Calu3 (cell line): ENCODE measurements at places on chromosomes 7 and 10. TPM values are rescaled to one million over a fixed set of nuclear protein-coding genes. Genes with fewer than 3 reads are reported as not detected.

DNA sequence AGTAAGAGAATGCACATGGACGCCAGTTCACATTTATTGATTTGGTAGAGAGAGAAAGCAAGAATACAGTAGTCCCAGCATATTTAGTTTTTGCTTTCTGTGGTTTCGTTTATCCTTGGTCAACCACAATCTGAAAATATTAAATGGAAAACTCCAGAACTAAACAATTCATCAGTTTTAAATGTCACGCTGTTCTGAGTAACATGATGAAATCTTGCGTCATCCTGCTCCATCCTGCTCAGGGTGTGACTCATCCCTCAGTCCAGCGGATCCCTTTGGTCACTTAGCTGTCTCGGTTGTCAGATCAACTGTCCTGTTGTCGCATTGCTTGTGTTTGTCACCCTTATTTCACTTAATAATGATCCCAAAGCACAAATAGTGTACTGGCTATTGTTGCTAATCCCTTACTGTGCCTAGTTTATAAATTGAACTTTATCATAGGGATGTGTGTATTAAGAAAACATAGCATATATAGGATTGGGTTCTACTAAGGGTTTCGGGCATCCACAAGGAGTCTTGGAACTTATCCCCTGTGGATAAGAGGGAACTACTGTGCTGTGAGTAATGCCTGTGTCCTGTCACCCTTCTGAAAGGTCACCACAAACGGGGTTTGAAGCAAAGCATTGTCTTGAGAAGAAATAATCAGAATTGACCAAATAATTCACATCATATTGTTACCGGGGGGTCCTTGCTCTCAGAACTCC, 73.6 kb downstream of the OTUD1 start:
- H3K4me3 ChIP-seq: peak overlapping the region; percentile 15
- peaks cover 5% of the 10 kb centered on the region for H3K36me3 ChIP-seq
- peak overlapping the region; percentile 93 for H3K27ac ChIP-seq
- peaks cover 34% of the 10 kb centered on the region for H3K4me1 ChIP-seq
- DNase-seq: peak; percentile 44

DNA sequence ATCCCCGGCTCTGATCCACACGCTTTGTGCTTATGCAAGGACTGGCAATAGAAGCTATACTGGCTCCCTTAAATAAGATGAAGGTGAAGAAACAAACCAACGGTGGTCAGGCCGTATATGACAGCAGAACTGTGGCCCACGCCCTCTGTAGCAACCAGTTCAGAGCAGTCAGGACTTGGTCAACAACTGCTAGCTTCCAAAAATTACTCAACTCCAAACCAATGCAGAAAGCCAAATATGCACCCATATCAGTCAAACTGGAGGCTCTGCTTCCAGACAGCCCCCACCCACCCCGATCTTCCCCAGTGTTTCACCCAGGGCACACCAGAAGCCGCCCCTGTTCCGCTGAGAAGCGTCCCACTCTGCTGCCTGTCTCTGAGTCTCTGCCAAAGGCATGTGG, 222.3 kb upstream of the MGMT start:
- no peaks in the 10 kb centered on the region for H3K27me3 ChIP-seq
- no peak overlapping the region for H3K27ac ChIP-seq
- DNase-seq: no peak
- H3K36me3 ChIP-seq: no peaks in the 10 kb centered on the region

- no peak for DNase-seq
- H3K36me3 ChIP-seq: no peaks in the 10 kb centered on the region
- no peak overlapping the region for H3K4me3 ChIP-seq
- no peaks in the 10 kb centered on the region for H3K4me1 ChIP-seq
- H3K27me3 ChIP-seq: peaks cover 73% of the 10 kb centered on the region
Measured at GRCh38 chr7:25282194-25282593, 53.9 kb upstream of the NPVF start.

GRCh38 chr10:99975106-99975829, 34.5 kb downstream of the DNMBP start:
- no peaks in the 10 kb centered on the region for H3K36me3 ChIP-seq
- DNase-seq: no peak
- H3K27ac ChIP-seq: no peak overlapping the region
- H3K4me3 ChIP-seq: no peak overlapping the region
- H3K4me1 ChIP-seq: peaks cover 17% of the 10 kb centered on the region

- H3K36me3 ChIP-seq: peaks cover 9% of the 10 kb centered on the region
- H3K4me3 ChIP-seq: no peak overlapping the region
- no peak overlapping the region for H3K27ac ChIP-seq
- no peaks in the 10 kb centered on the region for H3K4me1 ChIP-seq
Measured at GRCh38 chr7:103093429-103093828, 18.5 kb downstream of the ARMC10 start.

GRCh38 chr10:61635932-61636331, 26.8 kb upstream of the CABCOCO1 start:
- H3K4me3 ChIP-seq: no peak overlapping the region
- no peak overlapping the region for H3K27ac ChIP-seq
- H3K36me3 ChIP-seq: no peaks in the 10 kb centered on the region
- H3K27me3 ChIP-seq: no peaks in the 10 kb centered on the region
- no peak for DNase-seq
- peaks cover 34% of the 10 kb centered on the region for H3K4me1 ChIP-seq

- no peak overlapping the region for H3K4me3 ChIP-seq
- peaks cover 90% of the 10 kb centered on the region for H3K27me3 ChIP-seq
- no peak for DNase-seq
- H3K27ac ChIP-seq: no peak overlapping the region
- no peaks in the 10 kb centered on the region for H3K4me1 ChIP-seq
Measured at GRCh38 chr7:33901199-33901598, 4.1 kb upstream of the BMPER start.

- H3K4me1 ChIP-seq: peaks cover 7% of the 10 kb centered on the region
- no peak for DNase-seq
Measured at GRCh38 chr7:101964680-101965452, 147.4 kb downstream of the CUX1 start.

DNA sequence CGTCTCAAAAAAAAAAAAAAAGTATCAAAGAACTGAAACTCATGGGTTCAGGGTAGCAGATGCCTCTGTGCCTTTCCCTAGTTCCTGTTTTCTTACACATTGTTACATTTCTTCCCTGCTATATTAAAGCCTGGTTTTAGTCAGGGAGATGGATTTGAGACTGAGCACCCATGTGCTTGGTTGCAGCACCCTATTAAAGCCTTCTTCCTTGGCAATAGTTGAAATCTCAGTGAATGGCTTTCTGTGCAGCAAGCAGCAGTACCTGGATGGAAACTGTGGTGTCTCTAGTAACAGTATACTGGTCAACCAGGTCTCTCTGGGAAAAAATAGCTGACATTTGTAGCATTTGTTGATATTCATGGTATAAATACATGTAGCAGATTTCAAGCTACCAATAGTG, 331.1 kb downstream of the ANKRD30A start:
- H3K4me1 ChIP-seq: no peaks in the 10 kb centered on the region
- no peaks in the 10 kb centered on the region for H3K36me3 ChIP-seq
- H3K27me3 ChIP-seq: no peaks in the 10 kb centered on the region
- DNase-seq: no peak
- no peak overlapping the region for H3K27ac ChIP-seq
- no peak overlapping the region for H3K4me3 ChIP-seq

The NPFFR1 gene
- total RNA-seq: 0.20 and 0.24 TPM in 2 replicates

The TMEM273 gene
- total RNA-seq: not detected in 2 replicates

The CARD11 gene
- 79.2 and 87.2 TPM in 2 replicates for total RNA-seq

The CALML3 gene
- not detected in 2 replicates for total RNA-seq

The ENTPD7 gene
- total RNA-seq: 6.3 and 7.4 TPM in 2 replicates

The SDHAF3 gene
- 9.2 and 11.9 TPM in 2 replicates for total RNA-seq

The ALOX5 gene
- 44.9 and 57.0 TPM in 2 replicates for total RNA-seq
